GM12878 (cell line): ENCODE measurements at places on chromosomes 6 and 20.
A peak's percentile ranks its signal among the peaks of the same experiment; 100 is the strongest.

DNA sequence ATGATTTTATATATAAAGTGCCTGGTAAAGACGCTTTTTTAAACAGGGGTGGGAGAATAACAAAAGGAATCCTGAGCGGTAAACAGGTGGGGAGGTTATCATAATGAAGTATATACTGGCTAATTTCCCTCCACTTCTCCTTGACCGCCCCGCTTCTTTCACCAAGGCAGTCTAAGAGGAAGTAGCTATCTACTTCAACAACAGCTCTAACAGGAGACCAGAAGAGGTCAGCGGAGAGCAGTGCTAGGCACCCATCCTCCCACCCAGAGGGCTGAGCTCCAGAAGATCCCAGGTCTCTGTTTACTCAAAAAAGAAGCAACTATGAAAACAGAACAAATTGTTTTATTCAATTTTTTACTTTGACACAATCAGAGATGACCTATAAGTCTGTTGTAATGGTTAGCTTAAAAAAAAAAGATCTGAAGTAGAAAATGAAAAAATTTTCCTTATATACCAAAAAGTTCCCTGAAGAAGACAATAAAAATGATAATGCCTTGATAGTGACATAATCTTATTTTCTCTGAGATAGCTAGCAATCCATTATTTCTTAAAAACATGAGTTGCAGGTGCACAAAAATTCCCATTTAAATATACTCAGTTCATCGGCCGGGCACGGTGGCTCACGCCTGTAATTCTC, 141.1 kb downstream of the PDSS2 start:
- 0 out of 2 replicates have a peak, but pooled peaks cover under 1% of the 10 kb centered on the region for H3K36me3 ChIP-seq
- H3K27ac ChIP-seq = no peak overlapping the region
- H3K4me3 ChIP-seq = no peak overlapping the region
- peak; percentile 7 for DNase-seq
- no peaks in the 10 kb centered on the region for H3K27me3 ChIP-seq
- no peaks in the 10 kb centered on the region for H3K4me1 ChIP-seq

DNA sequence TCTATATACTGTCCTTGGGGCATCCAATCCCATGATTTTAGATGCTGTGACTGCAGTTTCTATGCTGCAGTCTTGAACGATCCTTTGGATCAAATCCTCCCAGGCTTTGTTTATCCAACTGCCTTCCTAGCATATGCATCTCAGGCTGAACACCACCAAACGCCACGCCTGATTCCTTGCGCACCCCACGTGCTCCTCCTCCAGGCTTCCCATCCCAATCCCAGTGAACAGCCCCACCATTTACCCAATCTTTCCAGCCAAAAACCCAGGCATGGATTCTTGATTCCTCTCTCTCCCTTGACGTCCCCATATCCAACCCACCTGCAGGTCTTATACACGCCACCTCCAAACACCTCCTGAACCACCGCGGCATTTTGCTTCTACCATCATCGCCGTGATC, 7.8 kb downstream of the PDE10A start:
- no peak overlapping the region for H3K4me3 ChIP-seq
- H3K27me3 ChIP-seq = peaks cover 4% of the 10 kb centered on the region
- H3K36me3 ChIP-seq = no peaks in the 10 kb centered on the region
- DNase-seq = no peak

GRCh38 chr6:87436435-87436834, 28.7 kb downstream of the CFAP206 start:
- DNase-seq = peak; percentile 25
- no peaks in the 10 kb centered on the region for H3K4me1 ChIP-seq
- no peak overlapping the region for H3K4me3 ChIP-seq
- no peaks in the 10 kb centered on the region for H3K27me3 ChIP-seq
- no peak overlapping the region for H3K27ac ChIP-seq
- no peaks in the 10 kb centered on the region for H3K36me3 ChIP-seq

- DNase-seq = no peak
- no peak overlapping the region for H3K27ac ChIP-seq
- H3K4me1 ChIP-seq = no peaks in the 10 kb centered on the region
- no peaks in the 10 kb centered on the region for H3K36me3 ChIP-seq
Observed at GRCh38 chr6:67331304-67331703, 1303.8 kb upstream of the ADGRB3 start.

DNA sequence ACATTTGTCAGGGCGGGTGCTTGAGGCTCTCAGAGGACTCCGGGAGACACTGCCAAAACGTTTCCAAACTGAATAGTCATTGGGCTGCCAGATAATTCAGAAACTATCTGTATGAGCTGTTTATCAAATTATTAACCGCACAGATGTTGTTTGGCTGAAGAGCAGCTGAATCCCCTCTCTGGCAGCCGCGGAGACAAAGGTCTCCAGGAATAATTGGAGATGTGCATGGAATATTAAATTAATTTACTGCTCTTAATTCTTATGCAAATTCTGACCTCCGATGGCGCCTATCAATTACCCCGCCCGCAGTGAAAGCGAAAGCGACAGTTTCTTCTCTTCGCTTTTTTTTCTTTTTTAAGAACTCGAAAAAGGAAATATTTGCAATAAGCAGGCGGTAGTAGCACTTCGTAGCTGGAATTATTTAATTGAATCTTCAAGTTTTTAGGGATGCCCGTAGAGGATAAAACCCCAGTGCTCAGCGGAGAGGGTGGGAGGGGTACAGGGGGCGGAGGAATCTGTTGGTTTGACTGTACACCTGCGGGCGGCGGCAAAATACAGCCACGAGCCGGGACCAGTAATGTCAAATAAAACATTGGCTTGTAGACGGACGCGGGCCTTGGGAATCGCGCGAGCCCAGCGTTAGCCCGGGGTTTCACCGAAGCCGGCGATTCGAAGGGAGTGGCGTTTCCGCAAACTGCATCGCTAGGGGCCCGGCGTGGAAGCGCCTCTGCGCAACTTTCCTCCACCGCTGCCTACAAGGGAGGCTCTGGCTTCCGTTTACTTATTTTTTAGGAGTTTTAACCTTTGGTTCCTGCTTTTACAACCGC, 6.2 kb downstream of the LINC00237 start:
- no peaks in the 10 kb centered on the region for H3K36me3 ChIP-seq
- H3K4me1 ChIP-seq = peaks cover 16% of the 10 kb centered on the region
- no peak overlapping the region for H3K27ac ChIP-seq

GRCh38 chr20:22691369-22692118, 107.2 kb upstream of the FOXA2 start:
- H3K27me3 ChIP-seq = no peaks in the 10 kb centered on the region
- H3K27ac ChIP-seq = no peak overlapping the region
- no peaks in the 10 kb centered on the region for H3K36me3 ChIP-seq
- no peak for DNase-seq
- H3K4me3 ChIP-seq = no peak overlapping the region

GRCh38 chr6:31438677-31439076, 35.3 kb downstream of the MICA start:
- H3K4me1 ChIP-seq = no peaks in the 10 kb centered on the region
- H3K27ac ChIP-seq = no peak overlapping the region
- DNase-seq = no peak

DNA sequence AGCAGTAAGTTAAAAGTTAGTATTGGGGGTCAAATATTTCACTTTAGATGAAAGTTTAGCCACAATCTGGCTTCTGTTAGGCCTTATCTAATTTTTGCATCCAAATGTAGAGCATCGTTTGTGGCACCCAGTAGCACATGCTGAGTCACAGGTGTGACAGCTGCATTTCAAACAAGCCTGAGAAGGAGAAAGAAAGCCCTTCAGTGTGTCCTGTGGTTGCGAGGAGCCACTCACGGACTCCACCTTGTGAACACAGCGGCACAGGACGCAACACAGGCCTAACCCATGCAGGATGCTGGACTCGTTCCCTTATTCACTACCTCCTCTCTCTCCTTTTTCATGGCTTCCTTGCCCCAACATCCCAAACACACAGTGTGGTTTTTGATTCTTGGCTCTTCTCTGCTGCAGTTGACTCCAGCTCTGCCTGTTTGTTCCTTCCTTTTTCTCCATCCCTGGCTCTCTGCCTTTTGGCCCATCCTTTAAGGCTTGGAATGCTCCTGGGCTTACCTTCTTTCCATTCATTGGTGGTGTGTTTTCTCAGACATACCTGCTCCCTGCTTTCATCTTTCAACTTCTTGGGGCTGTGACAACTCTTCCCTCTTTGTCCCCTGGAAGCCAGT, 124.2 kb downstream of the SLC16A10 start:
- H3K36me3 ChIP-seq = no peaks in the 10 kb centered on the region
- no peak overlapping the region for H3K27ac ChIP-seq
- no peaks in the 10 kb centered on the region; the same call in 1 of the 2 replicates for H3K27me3 ChIP-seq
- H3K4me3 ChIP-seq = no peak overlapping the region
- H3K4me1 ChIP-seq = no peaks in the 10 kb centered on the region
- DNase-seq = no peak

- H3K4me1 ChIP-seq = no peaks in the 10 kb centered on the region
- H3K27ac ChIP-seq = no peak overlapping the region
- no peaks in the 10 kb centered on the region for H3K27me3 ChIP-seq
- no peaks in the 10 kb centered on the region for H3K36me3 ChIP-seq
- no peak for DNase-seq
- no peak overlapping the region for H3K4me3 ChIP-seq
Observed at GRCh38 chr6:125197795-125198269, 44.3 kb downstream of the TPD52L1 start.

GRCh38 chr20:62644802-62645496, 2.6 kb downstream of the SLCO4A1 start:
- H3K4me1 ChIP-seq = peaks cover 43% of the 10 kb centered on the region
- no peak for DNase-seq
- H3K27ac ChIP-seq = no peak overlapping the region; the same call in 1 of the 2 replicates

DNA sequence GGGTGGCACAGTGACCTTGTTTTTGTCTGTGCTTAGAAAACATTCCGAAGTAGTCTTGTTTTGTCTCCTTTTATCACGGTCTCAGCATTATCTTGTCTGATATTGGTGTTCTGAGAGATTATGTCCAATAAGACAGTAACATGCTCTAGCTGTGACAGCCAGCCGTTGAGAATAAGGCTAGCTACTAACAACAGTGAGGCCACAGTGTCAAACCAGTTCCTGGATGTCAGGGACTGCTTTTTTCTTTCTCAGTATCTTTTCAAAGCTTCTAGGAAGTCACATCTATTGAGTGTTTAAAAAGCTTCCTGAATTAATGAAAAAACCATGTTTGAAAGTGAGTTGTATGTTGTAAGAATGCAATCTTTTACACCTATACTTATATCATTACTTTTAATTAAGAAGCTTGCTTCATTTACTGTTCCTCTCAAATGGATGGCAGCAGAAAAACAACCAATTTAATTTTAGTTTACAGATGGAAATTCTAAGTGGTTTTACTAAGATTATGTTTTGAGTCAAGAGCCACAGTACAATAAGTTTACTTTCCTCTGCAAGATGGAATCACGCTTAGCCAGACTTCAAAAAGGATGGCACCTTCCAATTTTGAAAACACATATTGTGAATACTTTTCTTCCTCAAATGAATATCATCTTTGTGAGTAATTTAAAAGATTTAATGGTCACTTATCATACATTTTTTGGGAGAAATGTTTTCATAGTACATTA, 53.1 kb downstream of the MAP3K7 start:
- H3K4me3 ChIP-seq = no peak overlapping the region
- no peak for DNase-seq
- H3K36me3 ChIP-seq = peaks cover 3% of the 10 kb centered on the region
- no peak overlapping the region for H3K27ac ChIP-seq
- no peaks in the 10 kb centered on the region for H3K27me3 ChIP-seq

DNA sequence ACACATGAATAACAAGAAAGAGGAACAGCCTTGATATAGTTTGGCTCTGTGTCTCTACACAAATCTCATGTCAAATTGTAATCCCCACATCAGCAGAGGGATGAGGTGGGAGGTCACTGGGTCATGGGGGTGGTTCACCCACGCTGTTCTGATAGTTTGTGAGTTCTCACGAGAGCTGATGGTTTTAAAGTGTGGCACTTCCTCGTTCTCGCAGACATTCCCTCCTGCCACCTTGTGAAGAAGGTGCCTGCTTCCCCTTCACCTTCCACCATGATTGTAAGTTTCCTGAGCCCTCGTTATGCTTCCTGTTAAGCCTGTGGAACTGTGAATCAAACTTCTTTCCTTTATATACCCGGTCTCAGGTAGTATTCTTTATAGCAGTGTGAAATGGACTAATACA, 13.1 kb downstream of the SRPK1 start:
- H3K36me3 ChIP-seq = peaks cover 12% of the 10 kb centered on the region
- no peak for DNase-seq
- H3K4me3 ChIP-seq = no peak overlapping the region
- no peaks in the 10 kb centered on the region for H3K27me3 ChIP-seq

DNA sequence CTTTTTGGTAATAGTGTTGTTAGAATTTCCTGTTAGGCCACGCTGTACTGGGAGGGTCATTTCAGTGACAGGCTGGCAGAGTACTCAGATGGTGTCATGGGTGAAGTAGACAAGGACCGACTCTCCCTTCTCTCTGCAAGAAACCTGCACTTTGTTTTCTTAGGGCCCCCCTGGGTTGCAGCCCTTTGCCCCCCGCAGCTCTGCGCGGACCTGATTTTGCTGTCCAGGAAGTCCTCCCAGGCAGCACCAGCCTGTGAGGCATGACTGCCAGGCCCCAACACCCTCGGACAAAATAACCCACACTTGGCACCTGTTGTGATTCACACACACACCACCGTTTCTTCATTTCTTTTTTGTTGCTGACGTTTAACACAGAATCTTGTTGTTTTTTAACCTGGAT, 21.8 kb upstream of the CLDN20 start:
- DNase-seq = no peak
- H3K36me3 ChIP-seq = no peaks in the 10 kb centered on the region
- H3K4me3 ChIP-seq = no peak overlapping the region
- no peaks in the 10 kb centered on the region for H3K27me3 ChIP-seq
- no peaks in the 10 kb centered on the region for H3K4me1 ChIP-seq

DNA sequence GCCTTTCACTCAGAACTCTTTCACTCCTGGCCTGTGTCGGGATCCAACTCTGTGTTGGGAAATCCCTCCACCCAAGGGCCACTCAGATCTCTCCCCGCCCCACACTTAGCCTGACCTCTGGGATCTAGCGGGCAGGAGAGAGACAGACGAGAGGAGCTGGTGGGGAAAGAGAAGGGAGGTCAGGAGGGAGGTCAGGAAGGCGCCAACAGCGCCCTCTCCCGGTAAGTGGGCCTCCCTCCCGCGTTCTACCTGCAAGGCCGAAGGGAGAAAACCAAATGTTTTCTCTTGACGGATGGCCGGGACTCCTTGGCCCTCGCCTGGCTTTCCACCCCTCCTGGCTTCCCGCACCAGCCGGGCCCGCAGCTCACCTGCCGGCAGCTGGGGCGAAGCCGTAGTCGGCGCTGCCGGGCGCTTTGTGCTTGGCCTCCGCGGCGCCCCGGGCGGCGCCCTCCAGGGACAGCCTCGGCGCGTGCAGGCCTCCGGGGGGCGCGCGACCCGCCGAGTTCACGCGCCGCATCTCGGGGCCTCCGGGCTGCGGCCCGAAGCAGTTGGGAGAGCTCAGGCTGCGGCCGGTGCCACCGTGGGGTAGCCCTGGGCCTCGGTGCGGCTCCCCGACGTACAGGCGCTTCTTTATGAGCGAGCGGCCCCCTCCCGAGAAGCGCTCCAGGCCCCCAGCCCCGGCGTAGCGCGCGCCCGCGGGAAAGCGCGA, 38.2 kb downstream of the C6orf132 start:
- no peaks in the 10 kb centered on the region for H3K4me1 ChIP-seq
- H3K27ac ChIP-seq = no peak overlapping the region
- peak overlapping the region; percentile 68; the same call in 1 of the 2 replicates for H3K4me3 ChIP-seq
- H3K27me3 ChIP-seq = peaks cover 3% of the 10 kb centered on the region; the same call in 1 of the 2 replicates
- H3K36me3 ChIP-seq = no peaks in the 10 kb centered on the region

- H3K36me3 ChIP-seq = no peaks in the 10 kb centered on the region
- H3K4me3 ChIP-seq = no peak overlapping the region
- no peaks in the 10 kb centered on the region for H3K27me3 ChIP-seq
- DNase-seq = no peak
- H3K4me1 ChIP-seq = no peaks in the 10 kb centered on the region
- no peak overlapping the region for H3K27ac ChIP-seq
Observed at GRCh38 chr6:8814440-8815000, 379.2 kb upstream of the SLC35B3 start.

GRCh38 chr6:166325383-166326042, 16.8 kb downstream of the SFT2D1 start:
- peak; percentile 43 for DNase-seq
- H3K36me3 ChIP-seq = peaks cover 12% of the 10 kb centered on the region
- H3K27me3 ChIP-seq = no peaks in the 10 kb centered on the region
- no peak overlapping the region for H3K4me3 ChIP-seq
- peak overlapping the region; percentile 4; the same call in 1 of the 2 replicates for H3K27ac ChIP-seq
